ENCODE measurements at places on chromosomes 4 and X.

GRCh38 chr4:124290678-124291077 is 421.9 kb downstream of the ANKRD50 start:
- no peak for DNase-seq

DNA sequence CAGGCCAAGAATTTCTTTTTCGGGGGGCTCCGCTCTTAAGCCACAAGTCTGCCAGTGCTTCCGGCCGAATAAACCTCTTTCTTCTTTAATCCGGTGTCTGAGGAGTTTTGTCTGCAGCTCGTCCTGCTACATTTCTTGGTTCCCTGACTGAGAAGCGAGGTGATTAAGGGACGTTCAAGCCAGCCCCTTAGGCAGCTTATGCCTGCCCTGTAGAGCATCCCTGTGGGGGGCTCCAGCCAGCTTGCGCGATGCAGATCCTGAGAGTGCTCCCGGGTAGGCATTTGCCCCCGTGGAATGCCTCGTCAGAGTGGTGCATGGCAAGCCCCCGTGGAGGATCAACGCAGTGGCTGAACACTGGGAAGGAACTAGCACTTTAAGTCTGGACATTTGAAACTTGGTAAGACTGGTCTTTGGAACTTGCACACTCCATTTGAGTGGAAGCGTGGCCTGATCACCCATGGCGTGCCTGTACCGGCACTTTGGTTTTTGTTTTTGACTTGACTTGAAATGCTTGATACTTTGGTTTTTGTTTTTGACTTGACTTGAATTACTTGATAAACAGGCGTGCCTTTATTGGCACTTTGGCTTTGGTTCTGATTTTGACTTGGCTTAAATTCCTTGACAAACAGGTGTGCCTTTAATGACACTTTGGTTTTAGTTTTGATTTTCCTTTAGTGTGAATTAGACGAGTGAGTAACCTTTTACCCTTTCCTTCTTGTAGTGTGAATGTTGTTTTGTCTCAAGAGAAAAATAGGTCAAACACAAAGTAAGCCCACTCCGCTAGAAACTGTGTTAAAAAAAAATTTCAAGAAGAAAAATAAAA is 6.1 kb downstream of the ACOX3 start:
- no peak for DNase-seq

DNA sequence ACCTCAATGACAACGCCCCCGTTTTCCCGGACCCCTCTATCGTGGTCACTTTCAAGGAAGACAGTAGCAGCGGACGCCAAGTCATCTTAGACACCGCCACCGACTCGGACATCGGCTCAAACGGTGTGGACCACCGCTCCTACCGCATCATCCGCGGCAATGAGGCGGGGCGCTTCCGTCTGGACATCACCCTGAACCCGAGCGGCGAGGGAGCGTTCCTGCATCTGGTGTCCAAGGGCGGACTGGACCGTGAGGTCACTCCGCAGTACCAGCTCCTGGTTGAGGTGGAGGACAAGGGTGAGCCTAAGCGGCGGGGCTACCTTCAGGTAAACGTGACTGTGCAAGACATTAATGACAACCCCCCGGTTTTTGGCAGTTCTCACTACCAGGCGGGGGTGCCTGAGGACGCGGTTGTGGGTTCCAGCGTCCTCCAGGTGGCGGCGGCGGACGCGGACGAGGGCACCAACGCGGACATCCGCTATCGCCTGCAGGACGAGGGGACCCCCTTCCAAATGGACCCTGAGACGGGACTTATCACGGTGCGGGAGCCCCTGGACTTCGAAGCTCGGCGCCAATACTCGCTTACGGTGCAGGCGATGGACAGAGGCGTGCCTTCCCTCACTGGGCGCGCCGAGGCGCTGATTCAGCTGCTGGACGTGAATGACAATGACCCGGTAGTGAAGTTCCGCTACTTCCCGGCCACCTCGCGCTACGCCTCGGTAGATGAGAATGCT is 2.2 kb downstream of the FAT4 start:
- DNase-seq, result no peak

- DNase-seq, result no peak
These were observed 274.9 kb upstream of the PITX2 start for GRCh38 chr4:110897784-110898183.

GRCh38 chr4:176492646-176493302 is 173.0 kb downstream of the SPCS3 start:
- no peak for DNase-seq

GRCh38 chr4:54587107-54587891 is 70.5 kb upstream of the KIT start:
- no peak for DNase-seq

GRCh38 chr4:76430519-76431388 is 4.3 kb upstream of the SHROOM3 start:
- no peak for DNase-seq

GRCh38 chr4:56320293-56320692 is 67.0 kb downstream of the AASDH start:
- no peak for DNase-seq

- no peak for DNase-seq
These were observed 739.1 kb upstream of the DIAPH2 start for GRCh38 chrX:95945528-95945927.

DNA sequence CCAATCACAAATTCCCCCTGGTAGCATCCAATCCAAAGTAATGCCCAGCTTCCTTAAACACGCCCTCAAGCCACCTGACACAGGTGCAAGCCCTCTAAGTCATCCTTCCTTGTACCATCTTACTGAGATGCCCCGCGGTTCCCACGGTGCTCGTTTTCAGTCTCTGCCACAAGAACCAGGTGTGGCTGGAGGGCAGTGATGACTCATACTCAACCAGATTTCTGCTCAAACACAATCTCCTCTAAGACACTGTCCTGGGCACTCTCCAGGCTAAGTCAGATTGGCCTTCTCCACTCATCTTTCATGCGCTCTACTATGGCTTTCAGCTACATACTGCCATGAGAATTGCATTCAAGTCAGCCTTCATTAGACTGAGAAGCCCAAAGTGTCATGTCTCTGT is 3.5 kb downstream of the SH3KBP1 start:
- no peak for DNase-seq

DNA sequence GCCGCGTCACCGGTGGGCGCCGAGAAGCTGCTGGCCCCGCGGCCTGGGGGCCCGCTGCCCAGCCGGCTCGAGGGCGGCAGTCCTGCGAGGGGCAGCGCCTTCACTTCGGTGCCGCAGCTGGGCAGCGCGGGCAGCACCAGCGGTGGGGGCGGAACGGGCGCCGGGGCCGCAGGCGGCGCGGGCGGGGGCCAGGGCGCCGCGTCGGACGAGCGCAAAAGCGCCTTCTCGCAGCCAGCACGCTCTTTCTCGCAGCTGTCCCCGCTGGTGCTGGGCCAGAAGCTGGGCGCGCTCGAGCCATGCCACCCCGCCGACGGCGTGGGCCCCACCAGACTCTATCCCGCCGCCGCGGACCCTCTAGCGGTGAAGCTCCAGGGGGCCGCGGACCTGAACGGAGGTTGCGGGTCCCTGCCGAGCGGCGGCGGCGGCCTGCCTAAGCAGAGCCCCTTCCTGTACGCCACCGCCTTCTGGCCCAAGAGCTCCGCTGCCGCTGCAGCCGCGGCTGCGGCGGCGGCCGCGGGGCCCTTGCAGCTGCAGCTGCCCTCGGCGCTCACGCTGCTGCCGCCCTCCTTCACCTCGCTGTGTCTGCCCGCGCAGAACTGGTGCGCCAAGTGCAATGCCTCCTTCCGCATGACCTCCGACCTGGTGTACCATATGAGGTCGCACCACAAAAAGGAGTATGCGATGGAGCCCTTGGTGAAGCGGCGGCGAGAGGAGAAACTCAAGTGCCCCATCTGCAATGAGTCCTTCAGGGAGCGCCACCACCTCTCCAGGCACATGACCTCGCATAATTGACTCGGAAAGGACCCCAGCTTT is 5.6 kb downstream of the PRDM8 start:
- DNase-seq, result peak; percentile 38

GRCh38 chr4:95985051-95985450 is 145.2 kb downstream of the PDHA2 start:
- DNase-seq, result no peak

DNA sequence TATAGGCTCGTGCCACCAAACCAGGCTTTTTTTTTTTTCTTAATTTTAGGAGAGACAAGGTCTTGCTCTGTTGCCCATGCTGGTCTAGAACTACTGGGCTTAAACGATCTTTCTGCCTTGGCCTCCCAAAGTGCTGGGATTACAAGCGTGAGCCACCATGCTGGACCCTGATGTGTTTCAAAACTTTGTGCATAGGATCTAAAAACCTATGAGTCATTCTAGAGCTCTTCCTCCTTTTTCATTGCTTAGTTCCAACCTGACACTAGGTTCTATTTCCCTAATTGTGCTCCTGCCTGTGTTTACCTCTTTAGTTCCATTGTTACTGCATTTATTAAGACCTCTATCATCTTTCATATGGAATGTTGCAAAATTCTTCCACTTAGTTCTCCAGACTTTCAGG is 57.3 kb downstream of the HPGD start:
- DNase-seq, result no peak

- DNase-seq, result no peak
These were observed 1.6 kb downstream of the SLC49A3 start for GRCh38 chr4:687048-687970.
